NCI-H1694 treated with DMSO at 0.1 percent for 48 hours (cell line): ENCODE measurements at places on chromosomes 16 and 17.

- DNase-seq, result no peak
Observed at GRCh38 chr16:89600956-89601355, 12.5 kb upstream of the DPEP1 start.

DNA sequence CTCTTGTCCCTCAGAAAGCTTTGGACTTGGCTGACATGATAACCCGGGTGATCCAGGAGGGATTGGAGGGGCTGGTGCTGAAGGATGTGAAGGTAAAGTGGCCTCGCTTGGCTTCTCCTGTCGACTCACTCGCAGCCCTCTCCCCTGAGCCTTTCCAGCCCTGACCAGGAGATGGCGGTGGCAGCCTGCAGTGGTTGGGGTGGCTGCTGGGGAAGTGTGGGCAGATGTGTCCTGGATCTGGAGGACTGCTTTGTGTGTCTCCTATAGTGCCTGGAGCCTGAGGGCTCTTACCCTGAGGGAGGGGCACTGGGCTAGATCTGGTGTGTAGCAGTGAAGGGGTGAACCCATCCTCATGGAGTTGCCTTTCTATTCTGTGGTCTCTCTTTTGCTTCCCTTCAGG, 17.9 kb downstream of the LIG3 start:
- DNase-seq, result peak; percentile 15

GRCh38 chr16:51151435-51151960, 428 bp upstream of the SALL1 start:
- DNase-seq, result peak; percentile 28

DNA sequence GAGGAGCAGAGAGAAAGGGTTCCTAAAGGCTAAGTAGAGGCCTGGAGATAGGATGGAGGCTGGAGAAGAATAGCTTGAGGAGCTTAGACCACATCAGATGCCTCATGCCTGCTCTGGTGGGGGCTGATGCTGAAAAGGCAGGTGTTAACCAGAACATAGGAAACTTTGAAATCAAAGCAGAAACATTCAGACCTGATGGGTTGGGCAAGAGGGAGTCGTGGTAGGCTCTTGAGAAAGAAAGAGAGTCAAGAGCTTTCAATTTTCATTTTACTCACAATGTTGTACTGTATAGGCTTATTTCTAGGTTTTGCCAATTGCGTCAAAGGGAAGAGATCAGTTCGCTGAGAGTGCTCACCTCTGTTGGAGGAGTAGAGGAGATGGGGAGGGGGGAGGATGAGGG, 406.6 kb upstream of the SALL1 start:
- no peak for DNase-seq

GRCh38 chr17:74303305-74303704, 22.7 kb upstream of the KIF19 start:
- DNase-seq, result no peak

DNA sequence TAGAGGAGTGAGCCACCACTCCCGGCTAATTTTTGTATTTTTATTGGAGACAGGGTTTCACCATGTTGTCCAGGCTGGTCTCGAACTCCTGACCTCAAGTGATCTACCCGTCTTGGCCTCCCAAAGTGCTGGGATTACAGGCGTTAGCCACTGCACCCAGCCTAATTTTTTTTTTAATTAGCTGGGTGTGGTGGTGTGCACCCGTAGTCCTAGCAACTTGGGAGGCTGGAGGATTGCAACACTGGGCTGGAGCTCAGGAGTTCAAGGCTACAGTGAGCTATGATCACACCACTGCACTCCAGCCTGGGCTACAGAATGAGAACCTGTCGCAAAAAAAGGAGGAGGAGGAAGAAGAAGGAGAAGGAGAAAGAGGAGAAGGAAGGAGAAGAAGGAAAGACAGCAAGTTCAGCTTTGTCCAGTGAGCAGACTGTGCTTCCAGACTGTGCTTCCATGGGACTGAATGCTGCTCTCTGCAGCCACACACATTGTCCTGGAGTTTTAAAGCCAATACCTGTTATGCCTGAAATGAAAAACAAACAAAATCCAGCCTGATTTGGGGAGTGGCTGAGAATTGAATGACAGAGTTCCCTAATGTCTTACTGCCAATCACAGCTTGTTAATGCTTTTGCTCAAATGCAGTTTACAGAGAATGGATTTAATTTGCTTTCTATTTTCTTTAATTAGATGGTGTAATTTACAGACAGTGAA, 2.8 kb upstream of the TNFRSF13B start:
- DNase-seq, result no peak
